Fibroblast of skin of right biceps (primary cell): ENCODE measurements at places on chromosomes 12 and 14.
A peak's percentile ranks its signal among the peaks of the same experiment; 100 is the strongest.

- DNase-seq = no peak
Measured at GRCh38 chr14:84442521-84442920, 1087.4 kb upstream of the FLRT2 start.

- DNase-seq = no peak
Measured at GRCh38 chr12:54593135-54593534, 4.7 kb upstream of the PPP1R1A start.

- DNase-seq = no peak
Measured at GRCh38 chr14:83607682-83608081, 1922.3 kb upstream of the FLRT2 start.

DNA sequence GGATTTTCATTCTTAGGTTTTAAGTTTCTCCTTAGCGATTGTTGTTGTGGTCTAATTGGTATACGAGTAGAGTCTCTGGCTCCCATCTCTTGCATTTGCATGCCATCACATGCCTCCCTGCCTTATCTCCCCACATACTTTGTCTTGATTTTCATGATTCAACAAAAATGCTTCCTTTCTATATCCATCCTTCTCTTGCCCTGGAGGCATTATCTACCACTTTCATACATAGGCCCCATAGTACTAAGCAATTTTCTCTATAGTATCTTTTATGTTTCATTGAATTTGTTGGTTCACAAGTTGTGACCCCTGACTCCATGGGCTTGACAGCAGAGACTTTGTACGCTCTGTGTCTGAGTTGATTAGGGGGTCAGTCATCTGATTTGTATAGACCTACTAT is 226.1 kb downstream of the ACSS3 start:
- no peak for DNase-seq

GRCh38 chr14:34650786-34651584 is 21.0 kb upstream of the SNX6 start:
- peak; percentile 100 for DNase-seq

DNA sequence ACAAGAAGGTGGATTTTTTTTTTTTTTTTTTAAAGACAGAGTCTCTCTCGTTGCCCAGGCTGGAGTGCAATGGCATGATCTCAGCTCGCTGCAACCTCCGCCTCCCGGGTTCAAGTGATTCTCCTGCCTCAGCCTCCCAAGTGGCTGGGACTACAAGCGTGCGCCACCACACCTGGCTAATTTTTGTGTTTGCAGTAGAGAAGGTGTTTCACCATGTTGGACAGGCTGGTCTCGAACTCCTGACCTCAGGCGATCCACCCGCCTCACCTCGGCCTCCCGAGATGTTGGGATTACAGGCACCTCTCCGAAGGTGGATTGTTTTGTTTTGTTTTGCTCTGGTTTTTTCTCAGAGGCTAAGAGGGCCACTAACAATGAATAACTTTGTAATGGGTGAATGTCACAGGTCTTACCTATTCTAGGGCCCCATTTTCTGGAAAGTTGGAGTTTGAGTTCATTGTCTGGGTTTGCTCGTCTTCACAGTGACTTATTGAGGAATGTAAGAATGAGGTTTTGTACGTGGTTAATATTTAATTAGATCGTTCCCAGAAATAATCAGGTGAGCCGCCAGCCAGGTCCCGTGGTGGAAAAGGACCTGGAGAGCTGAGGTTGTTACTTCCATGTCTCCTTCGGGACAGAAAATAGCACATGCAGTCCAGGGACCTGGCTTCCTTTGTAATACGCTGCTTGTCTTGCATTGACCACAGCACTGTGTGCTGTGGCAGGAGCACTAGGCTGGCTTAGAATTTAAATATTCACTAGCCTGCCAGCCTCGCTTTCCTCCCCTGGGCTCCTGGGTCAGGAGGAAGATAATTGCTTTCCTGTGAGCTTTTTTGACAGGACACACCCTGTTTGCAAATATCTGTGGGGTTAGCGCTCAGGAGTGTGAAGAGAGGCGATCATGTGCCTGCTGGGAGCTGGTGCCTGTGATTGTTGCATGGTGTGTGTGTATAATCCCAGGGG is 2.3 kb downstream of the HIP1R start:
- no peak for DNase-seq

DNA sequence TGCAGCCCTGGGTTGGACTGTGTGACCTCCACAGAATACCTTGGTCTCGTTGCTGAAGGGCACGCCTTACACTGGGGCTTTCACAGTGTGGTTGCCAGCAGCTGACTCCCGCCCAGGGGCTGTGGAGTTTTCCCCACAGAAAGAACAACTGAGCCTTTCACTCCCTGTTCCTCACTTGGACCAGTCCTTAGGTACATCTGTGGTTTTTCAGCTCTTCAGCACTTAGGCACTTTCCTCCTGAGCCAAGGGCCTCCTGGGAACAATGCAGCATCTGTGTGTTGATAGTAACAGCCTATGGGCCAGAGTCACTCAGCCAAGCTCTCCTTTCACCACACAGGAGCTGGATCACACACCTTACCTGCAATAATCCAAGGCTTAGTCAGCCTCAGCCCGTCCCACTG is 25.0 kb downstream of the ERP27 start:
- no peak for DNase-seq

- peak; percentile 3 for DNase-seq
Measured at GRCh38 chr12:123859035-123859434, 96.9 kb downstream of the DNAH10 start.

GRCh38 chr14:34219661-34220377 is 242.2 kb downstream of the SPTSSA start:
- no peak for DNase-seq

- no peak for DNase-seq
Measured at GRCh38 chr12:45568808-45569207, 160.7 kb upstream of the ARID2 start.

GRCh38 chr12:48311313-48311712 is 39.4 kb downstream of the ZNF641 start:
- no peak for DNase-seq

DNA sequence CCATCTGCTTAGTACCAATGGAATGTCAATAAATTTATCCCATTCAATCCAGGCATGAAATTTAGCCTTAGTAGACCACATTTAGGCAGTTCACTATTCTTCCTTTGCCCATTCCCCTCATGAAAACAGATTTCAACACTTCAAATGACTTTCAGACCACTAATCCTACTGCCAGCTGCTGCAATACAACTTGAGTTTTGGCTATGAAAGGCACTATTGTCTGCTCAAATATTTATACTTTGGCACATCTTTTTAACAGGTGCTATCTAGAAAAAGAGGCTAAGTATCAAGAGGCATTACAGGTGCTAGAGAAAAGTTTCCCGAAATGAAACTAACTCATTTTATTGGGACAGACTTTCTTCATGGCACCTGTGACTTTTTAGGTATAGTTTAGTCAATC is 499.8 kb downstream of the C12orf50 start:
- DNase-seq = no peak

DNA sequence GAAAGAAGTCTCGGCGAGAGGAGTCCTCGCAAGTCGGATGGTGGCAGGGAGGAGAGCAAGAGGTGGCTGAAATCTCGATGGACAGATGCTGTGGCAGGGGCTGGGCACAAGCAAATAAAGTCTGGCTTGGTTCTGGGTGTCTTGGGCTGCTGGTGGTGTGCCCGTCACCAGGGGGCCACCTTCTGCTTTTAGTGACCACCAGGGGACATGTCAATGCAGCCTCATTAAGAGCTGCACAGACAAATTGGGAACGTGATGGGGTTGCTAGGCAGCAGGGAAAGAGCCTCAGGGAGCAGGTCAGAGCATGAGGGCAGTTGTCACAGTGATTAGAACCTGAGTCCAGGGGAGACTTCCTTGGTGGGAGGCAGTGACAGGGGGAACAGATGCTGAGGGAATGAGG is 44.0 kb downstream of the LRRC74A start:
- peak; percentile 15 for DNase-seq

GRCh38 chr14:104424406-104425072 is 155.0 kb upstream of the C14orf180 start:
- DNase-seq = no peak

DNA sequence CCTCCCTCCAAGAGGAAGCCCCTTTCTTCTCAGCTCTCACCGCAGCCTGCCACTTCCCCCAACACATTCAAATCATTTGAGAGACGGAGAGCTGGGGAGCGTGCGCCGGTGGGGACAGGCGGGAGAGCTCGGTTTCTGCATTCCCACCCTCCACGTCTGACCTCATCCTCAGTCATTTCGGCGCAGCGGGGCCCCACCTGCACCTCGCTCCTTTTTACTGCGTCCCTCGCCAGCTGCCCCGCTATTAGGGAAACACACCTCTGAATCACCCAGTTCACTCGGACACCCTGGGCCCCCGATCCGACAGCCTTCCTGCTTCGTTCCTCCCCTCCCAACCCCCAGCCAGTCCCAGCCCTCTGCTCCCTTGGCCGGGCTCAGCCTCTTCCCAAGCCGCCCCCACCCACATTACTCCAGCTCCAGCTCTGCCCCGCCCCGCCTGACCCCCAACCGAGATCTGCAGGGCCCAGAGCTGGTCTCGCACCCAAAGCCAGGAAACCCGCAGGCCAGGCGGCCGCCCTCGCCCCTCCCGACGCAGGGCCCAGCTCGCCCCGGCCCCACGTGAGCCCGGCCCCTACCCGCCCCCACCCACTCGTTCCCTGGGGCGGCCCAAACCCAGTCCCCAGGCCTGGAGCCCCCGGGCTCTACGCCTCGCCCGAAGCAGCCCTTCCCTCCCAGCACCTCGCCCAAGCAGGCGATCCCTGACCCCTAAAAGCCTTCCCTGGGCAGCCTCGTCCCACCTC is 783 bp downstream of the CORO1C start:
- peak; percentile 88 for DNase-seq

DNA sequence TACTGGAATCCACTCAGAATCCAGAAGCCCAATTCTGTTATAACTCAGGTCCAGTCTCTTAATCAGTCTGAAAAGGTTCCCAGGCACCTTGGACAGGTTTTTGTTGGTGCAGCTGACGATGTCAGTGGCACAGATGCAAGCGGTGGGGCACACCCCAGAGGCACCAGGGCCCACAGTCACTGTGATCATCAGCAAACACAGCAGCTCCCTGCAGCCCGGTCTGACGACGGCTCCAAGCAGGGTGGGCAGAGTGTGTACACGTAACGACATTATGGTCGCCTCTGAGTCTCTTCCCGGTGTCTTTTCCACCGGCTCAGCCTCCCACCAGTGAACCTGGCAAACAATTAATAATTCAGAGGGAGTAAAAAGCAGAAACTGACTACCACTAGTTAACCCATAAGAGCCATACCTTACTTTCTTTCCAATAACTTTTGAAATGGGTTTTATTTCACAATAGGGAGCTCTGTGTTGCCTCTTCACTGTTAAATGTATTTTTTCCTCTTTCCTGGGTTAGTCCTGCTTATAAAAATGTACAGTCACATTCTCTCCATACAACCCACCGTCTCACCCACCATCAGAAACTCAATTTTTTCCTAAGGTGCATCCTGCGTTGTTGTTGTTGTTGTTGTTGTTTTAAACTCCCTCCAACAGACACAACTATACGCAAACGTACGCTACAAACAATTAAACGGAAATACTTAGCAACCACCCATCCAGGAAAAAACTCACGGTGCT is 521 bp upstream of the PCED1B start:
- DNase-seq = peak; percentile 43

DNA sequence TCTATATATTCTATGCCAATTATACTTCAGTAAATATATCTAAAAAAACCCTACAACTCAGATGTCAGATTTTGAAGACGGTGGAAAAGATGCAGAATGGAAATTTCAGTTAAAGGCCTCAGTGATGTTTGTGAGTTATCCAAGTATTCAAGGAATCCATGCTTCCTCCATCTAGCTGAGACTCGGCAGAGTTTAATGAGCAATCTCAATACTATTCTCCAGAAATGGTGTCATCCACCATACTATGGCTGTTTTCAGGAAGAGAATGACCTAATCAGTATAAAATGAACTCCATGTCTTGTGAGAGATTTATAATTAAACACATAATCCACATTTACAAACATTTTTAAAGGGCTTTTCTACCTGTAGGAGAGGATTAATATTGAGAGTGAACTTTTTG is 66.0 kb downstream of the KLHL28 start:
- peak; percentile 91 for DNase-seq

DNA sequence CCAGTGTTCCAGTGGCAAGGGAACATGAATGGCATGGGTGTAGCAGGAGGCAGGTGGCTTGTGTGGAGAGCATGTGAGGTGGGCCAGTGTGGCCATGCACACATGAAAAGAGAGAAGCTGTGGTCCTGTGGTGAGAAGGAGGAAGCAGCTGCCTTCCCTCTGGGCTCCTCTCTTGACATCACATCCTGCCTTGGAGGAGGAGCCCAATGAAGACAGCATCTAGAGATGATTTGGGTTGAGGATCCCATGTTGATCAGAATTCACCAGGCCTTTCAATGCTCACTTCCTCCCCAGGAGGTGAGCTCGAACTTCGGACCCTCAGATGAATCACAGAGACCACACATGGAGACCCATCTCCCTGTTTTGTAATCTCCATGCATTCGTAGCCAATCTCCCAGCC is 82.6 kb downstream of the LRRC74A start:
- DNase-seq = no peak

DNA sequence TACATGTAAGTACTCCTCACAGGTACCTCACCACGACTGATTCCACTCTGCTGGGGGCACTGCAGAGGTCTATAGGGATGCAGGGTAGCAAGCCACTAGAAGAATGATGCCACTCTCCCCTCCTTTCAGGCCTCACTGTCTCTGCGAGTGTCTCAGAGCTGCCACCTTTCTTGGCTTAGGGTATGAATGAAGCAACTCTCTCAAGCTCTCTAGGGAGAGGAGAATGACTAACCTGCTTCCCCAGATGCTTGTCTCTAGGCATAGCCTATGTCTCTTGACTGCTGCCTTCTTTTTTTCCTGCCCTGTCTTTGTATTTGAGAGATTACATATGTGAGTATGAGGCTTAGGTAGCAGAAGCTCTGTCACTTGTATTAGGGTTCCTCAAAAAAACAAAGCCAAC is 566.5 kb upstream of the ATP2B1 start:
- no peak for DNase-seq

DNA sequence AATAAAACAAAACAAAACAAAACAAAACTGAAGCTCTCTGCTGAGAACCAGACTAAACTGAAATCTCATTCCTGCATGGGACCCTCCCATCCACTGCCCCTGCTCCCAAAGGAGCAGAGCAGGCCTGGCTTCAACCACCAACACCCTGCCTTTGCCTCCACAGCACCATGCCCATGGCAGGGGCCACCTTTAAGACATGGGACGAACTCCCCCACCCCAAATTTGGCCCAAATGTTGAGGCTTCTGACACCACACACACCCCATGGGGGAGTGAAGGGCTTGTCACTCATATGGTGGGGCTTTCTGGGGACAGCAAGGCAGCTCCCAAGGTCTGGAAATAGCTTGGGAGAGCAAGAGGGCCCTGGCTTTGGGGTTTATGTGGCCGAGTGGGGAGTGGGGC is 177.2 kb downstream of the KIF26A start:
- DNase-seq = no peak

DNA sequence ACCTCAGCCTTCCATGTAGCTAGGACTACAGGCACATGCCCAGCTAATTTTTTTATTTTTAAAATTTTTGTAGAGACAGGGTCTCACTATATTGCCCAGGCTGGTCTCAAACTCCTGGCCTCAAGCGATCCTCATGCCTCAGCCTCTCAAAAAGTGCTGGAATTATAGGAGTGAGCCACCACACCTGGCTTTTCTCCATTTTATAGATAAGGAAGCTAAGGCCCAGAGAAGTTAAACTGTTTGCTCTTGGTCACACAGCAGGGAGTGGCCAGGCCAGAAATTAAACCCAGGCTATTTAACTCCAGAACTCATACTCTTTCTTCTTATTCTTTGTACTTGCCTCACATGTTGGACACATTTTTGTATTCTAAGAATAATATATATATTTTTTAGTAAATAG is 16.5 kb downstream of the UBE3B start:
- no peak for DNase-seq
